Stimulated activated CD4-positive, alpha-beta T cell treated with anti-CD3 and anti-CD28 coated beads, TNF-alpha, amount 100 ng/mL, for 48 hours (primary cell): ENCODE measurements at places on chromosomes 3 and 15.

GRCh38 chr3:186421946-186422345, 59.9 kb upstream of the DGKG start:
- no peak for DNase-seq

GRCh38 chr3:158672215-158673176, at the start of gene LXN:
TSS of gene LXN (minus strand) at chr3:158672648. CDS start at chr3:158672478, 170 bp downstream.
- DNase-seq = peak; percentile 56

DNA sequence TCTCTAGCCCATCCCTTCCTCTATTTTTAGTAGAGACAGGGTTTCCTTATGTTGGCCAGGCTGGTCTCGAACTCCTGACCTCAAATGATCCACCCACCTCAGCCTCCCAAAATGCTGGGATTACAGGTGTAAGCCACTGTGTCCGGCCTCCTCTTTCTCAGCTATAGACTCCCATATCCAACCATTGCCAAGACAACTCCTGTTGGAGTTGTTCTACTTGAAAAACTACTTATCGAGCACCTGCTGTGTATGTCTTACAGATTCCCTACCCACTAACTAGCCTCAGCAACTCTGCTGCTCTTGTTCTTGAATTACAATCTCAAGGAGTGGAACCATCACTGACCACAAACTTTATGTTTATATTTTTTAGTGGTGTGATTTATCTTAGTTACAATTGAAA, 186.6 kb downstream of the SLC9A9 start:
- no peak for DNase-seq

- peak; percentile 13 for DNase-seq
Observed at GRCh38 chr15:74184582-74185091, 11.1 kb downstream of the ISLR start.

GRCh38 chr3:183203670-183204069, 41.1 kb upstream of the LAMP3 start:
- DNase-seq = no peak

DNA sequence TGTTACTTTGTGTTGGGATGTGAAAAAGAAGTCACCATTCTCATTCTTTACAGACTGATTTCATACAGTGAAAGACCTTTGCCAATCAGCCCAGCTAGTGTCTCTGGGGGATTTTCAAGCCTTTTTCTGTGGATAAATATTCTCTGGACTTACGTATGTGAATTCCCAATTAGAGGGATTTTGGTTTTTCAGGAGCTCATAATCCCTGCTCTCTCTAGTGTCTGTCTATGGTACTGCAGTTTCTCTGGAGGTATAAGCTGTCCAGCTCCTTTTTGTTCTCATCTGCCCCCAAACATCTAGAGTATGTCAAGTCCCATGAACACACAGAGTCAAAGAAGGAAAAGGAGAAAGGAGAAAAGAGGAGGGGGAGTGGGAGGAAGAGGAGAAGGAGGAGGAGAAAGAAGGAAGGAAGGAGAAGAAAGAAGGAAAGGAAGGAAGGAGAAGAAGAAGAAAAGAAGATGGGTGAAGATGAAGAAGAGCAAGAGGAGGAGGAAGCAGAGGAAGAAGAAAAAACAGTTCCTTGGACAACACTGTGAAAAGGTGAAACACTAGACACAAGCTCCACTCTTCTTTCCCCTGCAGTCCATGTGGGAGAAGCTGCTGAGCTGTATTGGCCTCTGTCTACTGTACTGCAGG, 218.6 kb downstream of the GREM1 start:
- DNase-seq = no peak

DNA sequence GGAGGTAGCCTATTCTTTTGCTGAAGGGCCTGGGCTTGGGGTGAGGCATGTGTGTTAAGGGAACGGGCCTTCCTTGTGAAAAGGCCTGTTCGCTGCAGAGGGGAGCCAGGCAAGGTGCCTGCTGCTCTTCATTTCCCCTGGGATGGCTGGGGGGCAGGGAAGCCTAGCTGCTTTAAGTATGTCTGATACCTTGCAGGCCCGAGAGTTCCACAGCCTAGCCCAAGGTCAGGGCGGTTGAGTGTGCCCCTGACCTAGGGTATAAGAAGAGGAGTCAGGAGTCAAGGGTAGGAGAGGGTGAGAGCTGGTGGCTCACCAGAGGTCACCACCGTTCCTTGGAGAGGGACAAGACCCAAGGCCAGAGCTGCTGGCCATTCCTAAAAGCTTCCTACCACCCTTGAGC, 46.6 kb downstream of the UMPS start:
- no peak for DNase-seq

GRCh38 chr3:194637066-194637465, 3.8 kb upstream of the TMEM44 start:
- DNase-seq = no peak

GRCh38 chr3:170914690-170915089, 6.3 kb upstream of the EIF5A2 start:
- DNase-seq = no peak

- DNase-seq = no peak
Observed at GRCh38 chr3:54421943-54422342, 299.6 kb downstream of the CACNA2D3 start.

GRCh38 chr3:79521221-79521848, 246.5 kb downstream of the ROBO1 start:
- no peak for DNase-seq

DNA sequence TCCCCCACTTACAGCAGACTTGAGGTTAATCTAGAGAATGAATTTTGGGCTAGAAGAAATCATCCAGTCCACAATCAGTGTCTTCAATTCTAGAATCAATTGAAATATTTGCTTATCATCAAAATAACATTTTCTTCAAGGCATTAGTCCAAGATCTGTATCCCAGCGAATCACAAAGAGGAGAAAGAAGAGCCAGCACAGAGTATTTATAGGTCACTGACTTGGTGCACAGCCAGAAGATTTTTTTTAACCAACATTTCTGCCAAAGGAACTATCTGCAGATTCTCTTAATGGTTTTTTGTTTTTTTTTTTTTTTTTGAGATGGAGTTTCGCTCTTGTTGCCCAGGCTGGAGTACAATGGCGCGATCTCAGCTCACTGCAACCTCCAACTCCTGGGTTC, 178.2 kb downstream of the TNIK start:
- DNase-seq = no peak

DNA sequence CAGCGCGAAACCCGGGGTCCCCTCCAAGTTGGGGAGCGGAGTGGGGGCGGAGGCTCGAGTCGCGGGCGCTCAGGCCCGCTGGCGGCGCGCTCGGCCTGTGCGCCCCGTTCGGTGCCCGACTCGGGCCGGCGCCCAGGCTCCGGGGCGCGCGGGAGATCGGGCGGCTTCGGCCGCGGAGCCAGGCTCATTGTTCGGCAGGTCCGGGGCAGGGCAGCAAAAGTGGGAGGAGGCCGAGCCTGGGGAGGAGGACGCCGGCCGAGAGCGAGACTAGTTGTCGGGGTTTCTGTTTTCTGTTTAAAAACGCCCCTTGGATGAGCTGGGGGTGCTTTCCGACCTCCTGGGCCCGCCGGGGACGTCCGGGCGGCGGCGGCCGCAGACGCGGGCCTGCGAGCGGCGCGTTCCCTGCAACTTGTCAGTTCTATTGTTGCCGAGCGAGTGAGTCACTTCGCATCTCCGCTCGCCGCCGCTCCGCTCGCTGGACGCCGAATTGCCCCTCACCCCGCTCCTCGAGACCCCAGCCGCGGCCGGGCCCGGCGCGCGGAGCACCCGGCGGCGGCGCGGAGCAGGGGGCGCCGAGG, 676 bp downstream of the TCF12 start:
- DNase-seq = peak; percentile 11

DNA sequence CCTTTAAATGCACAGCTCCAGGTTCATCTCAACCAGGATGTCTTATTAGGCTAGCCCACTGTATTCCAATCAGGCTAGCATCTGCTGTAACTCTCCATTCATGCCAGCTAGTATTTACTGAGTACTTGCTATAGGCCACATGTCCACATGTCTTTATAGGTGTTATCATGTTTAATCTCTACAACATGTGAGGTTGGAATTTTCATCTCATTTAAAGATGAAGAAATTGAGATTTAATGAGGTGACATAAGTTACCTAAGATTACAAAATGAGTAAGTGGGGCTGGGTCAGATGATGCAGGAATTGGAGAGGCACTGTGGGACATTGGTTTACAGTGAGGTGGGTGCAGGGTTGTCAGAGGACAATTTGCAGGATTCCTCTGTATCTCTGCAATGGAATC, 2.9 kb downstream of the IFT122 start:
- no peak for DNase-seq

GRCh38 chr3:192155194-192155593, 572.1 kb downstream of the FGF12 start:
- no peak for DNase-seq

DNA sequence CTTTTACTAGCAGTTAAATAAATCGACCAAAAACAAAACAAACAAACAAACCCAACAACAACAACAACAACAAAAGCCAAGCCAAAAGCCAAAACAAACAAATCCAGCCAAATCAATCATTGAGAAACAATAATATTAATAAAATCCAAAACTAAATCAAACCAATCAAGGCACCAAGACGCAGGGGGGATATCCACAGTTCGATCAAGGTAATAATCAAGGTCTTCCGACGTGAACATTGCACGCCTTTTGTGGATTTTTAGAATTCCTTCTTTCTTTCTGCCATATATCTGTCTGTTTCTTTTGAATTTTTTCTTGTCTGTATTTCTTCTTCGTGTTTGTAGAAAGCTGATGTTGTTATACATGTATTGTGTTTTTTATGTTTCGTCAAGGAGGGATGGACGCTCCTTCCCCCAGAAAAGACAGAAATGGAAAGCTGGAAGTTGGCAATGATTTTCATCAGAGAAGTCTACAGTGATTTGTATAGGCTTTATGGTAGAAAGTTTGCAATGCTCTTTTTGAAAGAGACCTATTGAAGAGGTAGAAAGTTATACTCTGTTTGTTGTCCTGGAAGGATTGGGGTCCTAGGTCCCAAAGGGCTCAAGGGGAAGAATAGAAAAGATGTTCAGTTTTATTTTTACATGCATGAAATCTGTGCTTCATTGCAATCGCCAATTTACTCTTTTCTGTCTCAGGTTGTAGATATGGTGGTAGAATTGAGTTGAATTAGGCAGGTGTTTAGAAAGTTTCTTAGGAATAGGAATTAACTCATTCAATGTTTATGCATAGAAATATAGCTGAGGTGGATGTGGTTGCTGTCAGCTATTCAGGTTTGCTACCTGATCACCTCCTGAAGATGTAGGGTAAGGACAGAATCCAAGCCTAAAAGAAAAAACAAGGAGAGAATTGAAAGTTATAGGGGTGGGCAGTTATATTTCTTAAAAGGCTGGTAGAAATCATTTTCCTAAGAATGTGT, 1.2 kb downstream of the ARPP21 start:
- DNase-seq = no peak

- no peak for DNase-seq
Observed at GRCh38 chr15:75368689-75369239, 357 bp upstream of the MAN2C1 start.

GRCh38 chr15:27864086-27864485, 235.0 kb downstream of the OCA2 start:
- no peak for DNase-seq

DNA sequence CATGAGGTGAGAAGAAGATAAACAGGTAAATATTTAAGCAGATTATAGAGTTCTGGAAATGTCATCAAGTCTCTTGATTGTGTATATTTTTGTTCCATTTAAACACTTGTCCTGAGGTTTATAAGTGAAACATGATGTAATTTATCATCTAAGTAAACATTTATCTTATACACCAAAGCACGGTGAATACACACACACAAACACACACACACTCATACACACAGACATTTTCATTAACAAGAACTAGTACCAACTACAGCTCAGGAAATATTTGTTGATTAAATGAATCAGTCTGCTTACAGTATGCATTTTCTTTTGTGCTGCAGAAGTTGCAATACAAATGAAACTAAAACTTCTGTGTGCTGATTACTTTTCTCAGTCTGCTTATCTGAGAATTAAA, 357.3 kb downstream of the ZBTB20 start:
- no peak for DNase-seq

DNA sequence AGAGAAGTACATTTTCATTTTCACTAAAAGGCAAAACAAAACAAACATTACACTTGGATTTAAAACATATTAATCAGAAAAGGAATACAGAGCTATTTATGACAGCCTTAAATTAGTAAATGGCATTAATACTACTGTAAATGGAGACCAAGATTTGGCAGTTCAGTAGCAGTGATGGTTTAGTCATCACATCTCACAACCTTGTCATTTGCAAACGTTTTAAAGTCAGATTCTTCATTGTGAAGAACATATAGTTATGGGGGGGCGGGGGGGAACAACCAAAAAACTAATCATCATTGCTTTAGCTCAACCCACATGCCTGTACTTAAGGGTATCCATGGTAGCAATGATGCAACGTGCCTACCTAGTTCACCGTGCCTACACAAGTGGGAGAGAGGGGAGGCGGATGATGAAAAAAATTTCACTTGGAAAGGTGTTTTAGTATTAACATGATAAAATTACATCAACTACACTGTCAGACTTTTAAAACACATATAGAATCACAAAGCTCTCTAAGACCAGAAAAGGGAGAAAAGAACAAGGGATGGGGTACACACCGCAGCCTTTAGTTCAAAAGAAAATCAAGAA, 40.1 kb downstream of the DLG1 start:
- no peak for DNase-seq

DNA sequence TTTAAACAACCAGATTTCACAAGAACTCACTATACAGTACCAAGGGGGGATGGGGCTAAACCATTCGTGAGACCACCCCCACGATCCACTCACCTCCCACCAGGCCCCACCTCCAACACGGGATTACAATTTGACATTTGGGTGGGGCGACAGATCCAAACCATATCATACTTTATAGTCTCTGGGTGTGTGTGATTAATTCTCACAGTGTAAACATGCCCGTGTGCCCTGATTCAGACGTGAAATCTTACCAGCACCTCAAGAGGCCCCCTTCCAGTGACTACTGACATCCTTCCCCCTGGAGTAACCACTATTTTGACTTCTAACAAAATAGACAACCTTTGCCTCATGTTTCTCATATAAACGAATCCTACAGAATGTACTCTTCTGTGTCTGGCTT, 5.0 kb upstream of the PDIA5 start:
- DNase-seq = no peak

- no peak for DNase-seq
Observed at GRCh38 chr3:46372492-46373359, 2.0 kb downstream of the CCR5 start.

GRCh38 chr3:176632925-176633324, 564.4 kb downstream of the TBL1XR1 start:
- DNase-seq = no peak
